ENCODE measurements at places on chromosomes 11 and 22.

GRCh38 chr11:61776561-61777075, 15.8 kb downstream of the TMEM258 start:
- DNase-seq, result peak; percentile 69

GRCh38 chr11:67438158-67438902, 848 bp upstream of the PTPRCAP start:
- no peak for DNase-seq

DNA sequence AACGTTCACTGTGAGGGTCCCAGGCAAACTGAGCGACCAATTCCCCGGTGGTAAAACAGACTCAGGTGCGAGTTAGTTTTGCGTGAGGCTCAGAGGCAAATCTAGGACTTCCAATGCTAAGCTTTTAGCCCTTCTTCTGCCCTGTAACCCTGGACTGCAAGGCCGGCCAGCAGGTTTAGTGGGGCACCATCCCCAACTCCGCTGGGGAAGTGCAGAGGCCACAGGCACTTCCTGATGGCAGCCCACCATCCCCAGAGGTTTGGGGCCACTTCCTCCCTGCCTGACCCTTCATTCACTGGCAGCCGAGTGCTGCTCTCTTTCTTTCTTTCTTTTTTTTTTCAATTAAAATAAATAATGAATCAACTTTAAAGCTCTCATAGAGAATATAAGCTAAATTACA, 124.6 kb upstream of the B3GAT1 start:
- DNase-seq, result no peak

GRCh38 chr11:17506942-17507341, 30.3 kb upstream of the ABCC8 start:
- no peak for DNase-seq

- no peak for DNase-seq
Measured at GRCh38 chr11:34749666-34750659, 129.1 kb downstream of the EHF start.

GRCh38 chr22:29030618-29031226, 30.9 kb downstream of the C22orf31 start:
- DNase-seq, result peak; percentile 84

DNA sequence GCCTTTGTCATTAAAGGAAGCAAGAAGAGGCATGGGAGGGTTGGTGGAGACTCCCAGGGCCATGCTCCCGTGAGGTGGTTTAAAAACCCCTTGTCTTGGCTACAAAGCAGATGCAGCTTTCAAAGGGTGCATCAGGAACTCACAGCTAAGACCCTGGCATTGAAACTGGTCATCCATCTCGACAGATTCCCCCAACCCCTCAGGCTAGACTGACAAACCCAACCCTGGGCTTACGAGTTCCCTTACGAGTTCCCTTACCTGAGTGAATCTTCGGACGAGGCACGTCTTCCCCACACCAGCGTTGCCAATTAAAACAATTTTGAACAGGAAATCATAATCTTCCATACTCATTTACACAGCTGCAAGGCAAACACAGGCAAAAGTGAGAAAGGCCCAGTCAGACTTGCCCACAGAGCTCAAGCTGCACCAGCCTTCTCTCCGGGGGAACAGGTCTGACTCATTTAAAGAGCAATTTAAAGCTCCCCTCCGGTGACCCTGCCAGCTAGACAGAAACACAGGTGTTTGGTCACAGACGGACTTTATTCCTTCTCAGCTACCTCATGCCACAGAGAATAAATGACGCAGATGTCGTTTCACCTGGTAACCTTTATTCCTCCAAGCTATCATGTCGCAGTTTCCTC, 74.6 kb downstream of the RAB30 start:
- DNase-seq, result no peak

GRCh38 chr22:36303874-36304273, 50.9 kb downstream of the APOL1 start:
- DNase-seq, result no peak

DNA sequence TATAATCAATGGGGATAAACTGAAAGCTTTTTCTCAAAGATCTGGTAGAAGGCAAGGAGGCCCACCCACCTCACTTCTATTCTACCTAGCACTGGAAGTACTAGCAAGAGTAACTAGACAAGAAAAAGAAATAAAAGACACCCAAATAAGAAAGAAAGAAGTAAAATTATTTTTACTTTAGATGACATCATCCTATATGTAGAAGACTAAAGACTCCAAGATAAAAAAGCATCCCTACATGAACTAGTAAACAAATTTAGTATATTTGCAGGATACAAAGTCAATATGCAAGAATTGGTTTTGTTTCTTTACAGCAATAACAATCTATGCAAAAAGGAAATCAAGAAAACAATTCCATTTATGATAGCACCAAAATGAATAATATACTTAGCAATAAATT, 201.5 kb upstream of the KIRREL3 start:
- DNase-seq, result no peak

GRCh38 chr11:65726660-65727059, 6.1 kb upstream of the RNASEH2C start:
- no peak for DNase-seq

GRCh38 chr11:61071208-61071681, 31.0 kb upstream of the CD5 start:
- DNase-seq, result no peak

DNA sequence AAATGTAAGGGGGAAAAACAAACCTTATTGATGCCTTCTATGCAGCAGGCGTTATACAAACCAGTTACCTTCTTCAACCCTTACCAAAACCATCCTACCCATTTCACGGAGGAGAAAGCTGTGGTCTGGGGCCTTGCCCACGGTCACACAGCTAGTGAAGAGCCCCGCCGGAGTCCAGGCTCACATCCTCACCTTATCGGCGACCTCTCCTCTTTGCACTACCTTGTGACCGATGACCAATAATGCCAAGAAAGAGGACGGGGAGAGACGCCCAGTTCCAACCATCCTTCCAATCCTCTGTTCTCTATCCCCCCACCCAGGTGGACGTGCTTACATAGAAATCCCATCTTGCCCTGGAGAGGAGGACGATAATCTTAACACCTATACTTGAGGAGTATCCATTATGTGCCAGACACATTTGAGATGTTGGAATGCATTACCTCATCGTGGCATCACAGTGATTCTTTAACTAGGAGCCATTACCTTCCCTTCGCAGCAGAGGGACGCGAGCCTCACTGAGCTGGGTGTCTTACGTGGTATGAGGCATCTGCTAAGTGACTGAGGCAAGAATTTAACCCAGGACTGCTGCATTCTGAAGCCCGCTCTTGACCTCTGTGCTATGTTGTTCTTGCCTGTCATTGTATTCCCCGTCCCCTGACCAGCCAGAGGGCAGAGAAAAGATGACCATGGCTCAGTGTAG, 253.7 kb upstream of the B3GAT1 start:
- peak; percentile 29 for DNase-seq

- no peak for DNase-seq
Measured at GRCh38 chr11:132658696-132659095, 873.6 kb downstream of the OPCML start.

DNA sequence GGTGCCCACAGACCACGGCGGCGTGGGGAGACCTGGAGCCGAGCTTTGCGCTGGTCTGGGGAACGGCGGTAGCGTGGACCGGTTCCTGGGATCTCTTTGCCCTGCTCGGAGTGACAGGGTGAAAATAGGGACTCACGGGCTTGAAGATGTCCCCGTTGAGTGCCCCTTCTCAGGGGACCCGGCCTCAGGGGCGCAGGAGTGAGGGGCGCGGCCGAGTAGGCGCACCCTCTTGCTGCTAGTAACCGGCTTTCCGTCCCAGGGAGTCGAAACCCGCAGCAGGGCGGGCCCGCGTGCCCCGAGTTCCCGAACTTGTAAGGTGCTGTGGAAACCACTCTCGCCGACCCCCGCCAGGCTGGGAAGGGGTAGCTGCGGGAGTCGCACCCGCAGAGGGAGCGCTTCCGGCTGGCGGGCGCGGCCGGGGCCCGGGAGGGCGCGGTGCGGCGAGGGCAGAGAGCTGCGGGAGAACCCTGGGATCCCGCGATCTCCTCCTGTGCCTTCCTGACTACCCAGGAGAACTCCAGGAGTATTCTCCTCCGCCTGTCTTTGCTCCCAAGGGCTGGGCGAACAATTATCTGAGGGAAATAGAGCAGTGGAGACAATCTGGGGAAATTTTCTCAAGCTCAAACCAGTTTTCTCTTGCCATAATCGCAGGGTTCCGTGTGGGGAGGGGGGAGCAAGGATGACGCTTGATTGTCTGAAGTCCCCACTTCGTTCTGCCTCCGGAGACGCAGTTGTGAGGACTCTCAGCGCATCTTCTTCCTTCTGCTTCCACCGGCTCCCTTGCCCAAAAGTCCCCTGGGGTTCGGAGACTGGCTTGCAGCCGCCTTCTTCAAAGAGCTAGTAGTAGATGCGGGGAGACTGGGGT, 666 bp downstream of the NELL1 start:
- DNase-seq, result peak; percentile 58

DNA sequence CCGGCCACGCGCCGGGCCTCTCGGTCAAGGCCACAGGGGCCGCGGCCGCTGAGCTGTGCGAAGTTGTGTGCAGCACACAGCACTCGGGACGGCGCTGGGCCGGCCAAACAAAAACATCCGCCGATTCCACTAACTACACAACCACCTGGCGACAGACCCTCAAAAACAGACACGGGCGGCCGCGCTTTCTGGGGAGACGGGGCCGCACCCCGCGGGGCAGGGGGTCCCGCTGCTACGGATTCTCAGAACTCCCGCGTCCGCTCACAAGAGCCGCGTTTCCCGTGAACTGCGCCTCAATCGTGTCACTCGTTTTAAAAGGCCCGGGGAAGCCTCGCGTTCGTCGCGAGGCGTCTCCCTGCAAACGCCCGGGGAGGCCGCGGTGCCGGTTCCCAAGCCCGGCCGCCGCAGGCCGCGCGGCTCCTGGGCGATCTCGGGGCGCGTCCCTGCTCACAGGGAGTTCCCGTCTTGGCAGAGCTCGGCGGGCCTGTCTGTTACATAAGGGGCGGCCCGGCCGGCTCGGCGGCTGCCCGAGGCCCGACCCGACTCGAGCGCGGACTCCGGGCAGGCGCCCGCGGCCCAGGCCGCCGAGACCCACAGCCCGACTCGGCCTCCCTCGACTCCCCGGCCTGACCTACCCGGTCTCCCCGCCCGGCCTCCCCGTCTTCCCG, 936 bp downstream of the BRD1 start:
- DNase-seq, result no peak

DNA sequence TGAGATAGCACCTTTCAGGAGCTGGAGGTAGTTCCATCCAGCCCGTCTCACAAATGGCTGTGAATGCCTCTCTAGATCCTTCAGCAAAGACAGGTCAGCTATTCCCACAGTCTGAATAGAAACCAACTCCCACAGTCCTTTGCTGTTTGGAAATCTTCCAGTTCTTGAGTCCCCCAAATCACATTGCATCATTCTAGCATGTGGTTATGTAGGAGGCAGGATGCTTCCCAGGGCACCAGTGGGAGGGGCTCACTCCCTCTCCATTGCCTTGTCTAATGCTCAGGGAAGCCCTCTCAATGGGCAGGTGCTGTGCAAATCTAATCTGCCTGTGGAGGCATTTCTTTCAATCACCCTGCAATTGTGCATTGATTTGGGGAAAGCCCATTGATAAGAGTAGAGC, 14.6 kb downstream of the NAV2 start:
- DNase-seq, result no peak

Data from ecto neural progenitor cell (in vitro differentiated cells).